ENCODE measurements at places on chromosomes 7 and 10. TPM values are rescaled to one million over a fixed set of nuclear protein-coding genes. Genes with fewer than 3 reads are reported as not detected.

Gene CHST12
- total RNA-seq: 8.5 TPM

Gene FOXI2
- total RNA-seq: not detected

Gene ITGA8
- total RNA-seq: 1.1 TPM

Gene BICC1
- total RNA-seq: 23.6 TPM

Gene MRPS17
- 13.9 TPM for total RNA-seq

Gene OR6V1
- total RNA-seq: not detected

Gene AGR3
- total RNA-seq: not detected

Gene MMRN2
- total RNA-seq: 14.9 TPM

Gene ACSM6
- total RNA-seq: not detected

Gene KIF5B
- total RNA-seq: 192 TPM

Gene OR2A5
- not detected for total RNA-seq

Gene ZNF735
- not detected for total RNA-seq

Gene MBLAC1
- 2.6 TPM for total RNA-seq

Gene CYP3A7
- 0.55 TPM for total RNA-seq

Gene ADCY1
- 0.33 TPM for total RNA-seq

Gene MBL2
- total RNA-seq: not detected

Gene CCDC3
- total RNA-seq: 0.25 TPM

Gene CAV2
- 112 TPM for total RNA-seq

Gene DYNC1I1
- 2.1 TPM for total RNA-seq

Gene IGF2BP3
- total RNA-seq: 3.5 TPM

Gene TRIM50
- not detected for total RNA-seq

Gene MRLN
- not detected for total RNA-seq

Data from uterine smooth muscle cell (primary cell).